A673 (cell line): ENCODE measurements at places on chromosomes 6 and 20. TPM values are rescaled to one million over a fixed set of nuclear protein-coding genes. Genes with fewer than 3 reads are reported as not detected.
A peak's percentile ranks its signal among the peaks of the same experiment; 100 is the strongest.

DNA sequence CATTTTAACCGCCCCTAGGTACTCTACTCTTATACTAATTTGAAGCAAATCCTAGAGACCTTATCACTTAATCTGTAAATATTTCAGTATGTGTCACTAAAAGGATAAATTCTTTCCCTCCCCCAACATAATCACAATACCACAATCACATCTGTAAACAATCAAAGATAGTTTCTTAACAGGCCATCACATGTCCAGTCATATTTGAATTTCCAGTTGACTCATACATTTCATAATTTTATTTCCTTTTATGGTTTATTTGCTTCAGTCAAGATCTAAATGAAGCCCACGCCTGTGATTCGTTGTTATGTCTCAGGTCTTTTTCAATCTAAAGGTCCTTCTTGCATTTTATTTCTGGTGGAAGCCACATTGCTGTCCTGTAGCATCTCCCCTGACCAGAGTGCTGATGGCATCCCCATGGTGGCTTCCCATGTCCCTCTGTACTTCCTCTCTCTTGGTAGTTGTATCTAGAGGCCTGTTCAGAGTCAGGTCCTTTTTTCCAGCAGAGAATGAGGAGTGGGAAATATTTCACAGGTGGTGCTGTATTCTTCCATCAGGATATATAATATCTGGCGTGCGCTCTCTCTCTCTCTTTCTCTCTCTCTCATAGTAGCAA lies 128.6 kb upstream of the SLC22A23 start:
- no peaks in the 10 kb centered on the region for H3K27me3 ChIP-seq
- no peaks in the 10 kb centered on the region for H3K36me3 ChIP-seq
- no peak overlapping the region for H3K27ac ChIP-seq
- no peak for DNase-seq
- no peak overlapping the region for H3K4me3 ChIP-seq

- H3K27ac ChIP-seq: no peak overlapping the region
- H3K4me3 ChIP-seq: no peak overlapping the region
- no peaks in the 10 kb centered on the region for H3K4me1 ChIP-seq
- no peak for DNase-seq
Observed at GRCh38 chr20:49867453-49868215, 47.7 kb downstream of the SPATA2 start.

GRCh38 chr6:164563924-164564323 lies 745.5 kb downstream of the C6orf118 start:
- no peaks in the 10 kb centered on the region for H3K27me3 ChIP-seq
- no peak overlapping the region for H3K27ac ChIP-seq
- no peaks in the 10 kb centered on the region for H3K36me3 ChIP-seq

DNA sequence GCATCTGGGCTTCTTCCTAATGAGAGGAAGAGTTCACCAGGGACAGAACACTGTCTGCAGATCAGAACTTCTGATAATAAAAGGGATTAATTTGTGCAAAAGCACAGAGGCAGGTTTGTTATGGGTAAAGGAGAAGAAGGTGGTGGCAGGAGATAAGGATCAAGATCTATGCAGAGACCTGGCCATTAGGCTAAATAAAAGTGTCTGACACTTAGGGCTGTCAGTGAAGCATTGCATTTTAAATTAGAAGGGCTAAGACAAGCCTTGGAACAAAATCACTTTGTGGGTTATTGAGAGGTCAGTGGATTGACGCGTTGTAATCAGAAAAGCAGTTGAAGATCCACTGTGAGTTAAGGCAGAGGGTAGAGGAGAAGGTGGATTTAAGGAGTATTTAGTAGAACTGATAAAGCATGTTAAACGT lies 76.8 kb downstream of the MAP3K4 start:
- peaks cover 10% of the 10 kb centered on the region for H3K4me1 ChIP-seq
- H3K27ac ChIP-seq: no peak overlapping the region
- DNase-seq: no peak
- H3K4me3 ChIP-seq: no peak overlapping the region
- H3K27me3 ChIP-seq: no peaks in the 10 kb centered on the region

GRCh38 chr6:111531185-111531584 lies 48.2 kb upstream of the REV3L start:
- H3K36me3 ChIP-seq: no peaks in the 10 kb centered on the region
- H3K27ac ChIP-seq: no peak overlapping the region
- no peaks in the 10 kb centered on the region for H3K27me3 ChIP-seq
- peaks cover under 1% of the 10 kb centered on the region for H3K4me1 ChIP-seq
- H3K4me3 ChIP-seq: no peak overlapping the region

GRCh38 chr6:1612299-1612973 lies 2.7 kb downstream of the FOXC1 start:
- H3K4me1 ChIP-seq: peaks cover 18% of the 10 kb centered on the region
- peak overlapping the region; percentile 52 for H3K4me3 ChIP-seq
- H3K36me3 ChIP-seq: no peaks in the 10 kb centered on the region
- no peak overlapping the region for H3K27ac ChIP-seq

DNA sequence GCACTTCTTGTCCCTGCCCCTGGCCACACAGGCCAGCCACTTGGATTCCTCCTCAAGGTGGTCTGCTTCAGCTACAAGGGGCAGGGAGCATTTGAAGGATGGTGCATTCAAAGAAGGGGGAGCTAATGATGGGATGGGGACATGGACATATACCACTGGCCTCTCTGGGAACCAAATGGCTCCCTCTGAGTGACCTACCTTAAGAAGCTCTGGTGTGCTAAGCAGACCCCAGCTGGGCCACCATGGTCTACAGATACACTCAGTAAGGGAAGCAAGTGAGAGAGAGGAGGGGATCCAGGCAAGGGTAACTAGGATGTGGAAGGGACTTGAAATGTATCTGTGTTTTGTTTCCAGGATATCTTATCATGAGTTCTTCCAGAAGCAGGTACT lies 62.4 kb downstream of the TTI1 start:
- H3K36me3 ChIP-seq: no peaks in the 10 kb centered on the region
- no peak overlapping the region for H3K27ac ChIP-seq
- H3K4me1 ChIP-seq: peaks cover 11% of the 10 kb centered on the region

GRCh38 chr6:37354526-37355384 lies 972 bp downstream of the RNF8 start:
- H3K27me3 ChIP-seq: no peaks in the 10 kb centered on the region
- peak; percentile 14 for DNase-seq
- peaks cover 9% of the 10 kb centered on the region for H3K4me1 ChIP-seq
- no peaks in the 10 kb centered on the region for H3K36me3 ChIP-seq
- peak overlapping the region; percentile 81 for H3K27ac ChIP-seq
- H3K4me3 ChIP-seq: peak overlapping the region; percentile 99

DNA sequence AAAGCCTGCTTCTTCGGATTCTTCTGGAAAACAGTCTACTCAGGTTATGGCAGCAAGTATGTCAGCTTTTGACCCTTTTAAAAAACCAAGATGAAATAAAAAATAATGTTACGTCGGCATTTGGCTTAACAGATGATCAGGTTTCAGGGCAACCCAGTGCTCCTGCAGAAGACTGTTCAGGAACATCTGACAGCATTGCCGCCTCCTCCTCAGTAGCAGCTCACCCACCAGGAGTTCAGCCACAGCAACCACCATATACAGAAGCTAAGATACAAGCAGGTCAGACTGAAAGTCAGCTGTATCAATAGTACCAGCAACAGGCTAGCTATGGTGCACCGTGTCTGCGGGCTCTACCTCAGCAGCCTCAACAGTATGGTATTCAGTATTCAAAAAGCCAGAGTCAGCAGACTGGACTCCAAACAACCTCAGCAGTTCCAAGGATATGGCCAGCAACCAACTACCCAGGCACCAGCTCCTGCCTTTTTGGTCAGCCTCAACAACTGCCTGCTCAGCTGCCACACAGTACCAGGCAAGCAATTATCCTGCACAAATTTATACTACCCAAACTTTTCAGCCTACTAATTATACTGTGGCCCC lies 51.9 kb downstream of the BTBD9 start:
- no peaks in the 10 kb centered on the region for H3K4me1 ChIP-seq
- H3K4me3 ChIP-seq: no peak overlapping the region
- H3K27ac ChIP-seq: no peak overlapping the region
- DNase-seq: no peak
- no peaks in the 10 kb centered on the region for H3K36me3 ChIP-seq

DNA sequence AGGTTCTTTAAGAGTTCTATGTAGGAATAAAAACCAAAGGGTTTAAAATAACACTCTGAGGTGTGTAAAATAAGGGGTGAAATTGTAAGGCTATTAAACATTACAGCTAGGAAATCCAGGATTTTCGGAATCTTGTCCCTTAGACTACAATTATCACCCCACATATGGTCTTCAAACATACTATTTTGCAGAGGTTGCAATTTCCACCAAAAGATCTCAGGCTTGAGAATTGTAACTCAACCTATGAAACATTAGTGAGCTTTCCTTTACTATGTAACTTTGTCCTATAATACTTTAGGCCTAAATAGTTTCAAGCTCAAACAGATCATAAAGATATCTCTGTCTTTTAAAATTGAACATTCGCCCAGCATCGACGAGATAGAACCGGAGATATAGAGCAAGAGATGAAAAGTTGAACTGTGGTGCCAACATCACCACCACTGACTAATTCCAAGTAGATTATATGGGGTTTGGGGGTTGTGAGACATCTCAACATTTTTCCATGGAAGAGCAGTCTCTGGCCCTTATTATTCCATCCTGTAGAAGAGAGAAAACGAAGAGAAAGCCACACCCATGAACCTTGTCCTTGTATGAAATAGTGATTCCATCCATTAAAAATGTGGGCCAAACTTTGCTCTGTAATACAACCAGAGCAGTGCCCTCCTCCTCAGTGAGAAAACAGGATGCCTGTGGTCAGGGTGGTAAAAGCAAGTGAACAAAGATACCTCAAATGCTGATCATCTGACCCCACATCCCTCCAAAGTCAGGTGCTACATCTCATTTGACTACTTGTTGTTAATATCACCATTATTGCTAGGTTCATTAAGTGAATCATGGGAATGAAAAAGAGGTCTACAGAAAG lies 284.5 kb upstream of the GJE1 start:
- DNase-seq: no peak
- no peak overlapping the region for H3K27ac ChIP-seq
- H3K4me3 ChIP-seq: no peak overlapping the region
- H3K27me3 ChIP-seq: no peaks in the 10 kb centered on the region
- no peaks in the 10 kb centered on the region for H3K36me3 ChIP-seq

DNA sequence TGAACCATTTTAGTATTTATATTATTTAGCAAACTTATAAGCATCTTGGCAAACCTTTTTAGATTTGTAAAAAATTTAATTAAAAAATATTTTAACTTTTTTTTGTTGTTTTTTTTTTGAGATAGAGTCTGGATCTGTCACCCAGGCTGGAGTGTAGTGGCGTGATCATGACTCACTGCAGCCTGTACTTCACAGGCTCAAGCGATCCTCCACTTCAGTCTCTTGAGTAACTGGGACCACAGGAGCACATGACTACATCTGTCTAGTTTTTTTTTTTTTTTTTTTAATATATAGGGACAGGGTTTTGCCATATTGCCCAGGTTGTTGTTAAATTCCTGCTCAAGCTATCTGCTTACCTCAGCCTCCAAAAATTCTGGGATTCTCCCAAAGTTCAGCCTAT lies 161.1 kb downstream of the EYS start:
- H3K4me3 ChIP-seq: no peak overlapping the region
- no peaks in the 10 kb centered on the region for H3K4me1 ChIP-seq
- no peak overlapping the region for H3K27ac ChIP-seq
- H3K27me3 ChIP-seq: no peaks in the 10 kb centered on the region

DNA sequence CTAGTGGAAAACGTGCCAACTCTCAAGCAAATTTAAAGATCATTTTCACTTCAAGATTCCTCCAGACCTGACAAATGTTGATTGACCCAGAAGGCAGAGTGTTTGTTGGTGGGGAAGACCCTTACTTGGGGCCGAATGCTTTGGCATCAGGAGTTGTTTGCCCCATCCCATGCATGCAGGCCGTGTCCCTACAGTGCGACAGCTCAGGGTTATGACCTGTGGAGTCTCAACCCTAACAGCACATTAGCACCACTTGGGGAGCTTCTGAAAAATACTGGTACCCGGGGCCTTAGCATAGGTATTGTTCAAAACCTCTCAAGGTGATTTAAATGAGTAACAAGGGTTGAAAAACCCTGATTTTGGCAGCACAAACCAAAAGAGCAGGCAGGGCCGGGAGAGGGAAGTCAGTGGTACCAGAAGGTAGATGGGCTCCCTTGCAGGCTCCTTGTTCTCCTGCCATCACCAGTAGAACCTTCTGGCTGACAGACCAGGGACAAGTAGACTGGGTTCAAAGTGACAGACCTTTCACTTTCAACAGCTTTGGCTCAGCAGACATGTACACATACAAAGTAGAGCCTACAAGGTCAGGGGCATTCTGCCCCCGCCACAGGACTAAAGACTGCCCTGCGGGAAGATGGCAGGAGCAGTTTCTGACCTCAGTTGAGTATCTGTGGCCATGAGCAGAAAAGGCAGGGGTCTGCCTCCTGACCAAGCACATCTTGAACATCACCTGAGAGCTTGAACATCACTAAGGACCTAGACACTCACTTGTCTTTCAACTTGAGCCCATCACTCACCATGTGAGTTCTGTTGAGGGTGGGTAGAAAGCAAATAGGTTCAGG lies 39.6 kb downstream of the PLCG1 start:
- H3K4me3 ChIP-seq: no peak overlapping the region
- H3K27ac ChIP-seq: no peak overlapping the region
- peaks cover 44% of the 10 kb centered on the region for H3K36me3 ChIP-seq
- peaks cover 14% of the 10 kb centered on the region for H3K4me1 ChIP-seq
- H3K27me3 ChIP-seq: no peaks in the 10 kb centered on the region

- H3K27ac ChIP-seq: no peak overlapping the region
- H3K4me1 ChIP-seq: no peaks in the 10 kb centered on the region
- H3K36me3 ChIP-seq: no peaks in the 10 kb centered on the region
- no peak overlapping the region for H3K4me3 ChIP-seq
- DNase-seq: peak; percentile 85
Observed at GRCh38 chr20:32091888-32092346, 17.6 kb upstream of the TM9SF4 start.

- H3K27me3 ChIP-seq: no peaks in the 10 kb centered on the region
- no peak overlapping the region for H3K4me3 ChIP-seq
- DNase-seq: no peak
- no peaks in the 10 kb centered on the region for H3K36me3 ChIP-seq
- no peaks in the 10 kb centered on the region for H3K4me1 ChIP-seq
Observed at GRCh38 chr6:115120391-115120790, 777.6 kb upstream of the HS3ST5 start.

- H3K36me3 ChIP-seq: peaks cover 3% of the 10 kb centered on the region
- H3K27me3 ChIP-seq: no peaks in the 10 kb centered on the region
- H3K27ac ChIP-seq: peak overlapping the region; percentile 53
- H3K4me1 ChIP-seq: peaks cover 56% of the 10 kb centered on the region
- peak; percentile 62 for DNase-seq
Observed at GRCh38 chr20:31719644-31720485, 2.8 kb downstream of the BCL2L1 start.

DNA sequence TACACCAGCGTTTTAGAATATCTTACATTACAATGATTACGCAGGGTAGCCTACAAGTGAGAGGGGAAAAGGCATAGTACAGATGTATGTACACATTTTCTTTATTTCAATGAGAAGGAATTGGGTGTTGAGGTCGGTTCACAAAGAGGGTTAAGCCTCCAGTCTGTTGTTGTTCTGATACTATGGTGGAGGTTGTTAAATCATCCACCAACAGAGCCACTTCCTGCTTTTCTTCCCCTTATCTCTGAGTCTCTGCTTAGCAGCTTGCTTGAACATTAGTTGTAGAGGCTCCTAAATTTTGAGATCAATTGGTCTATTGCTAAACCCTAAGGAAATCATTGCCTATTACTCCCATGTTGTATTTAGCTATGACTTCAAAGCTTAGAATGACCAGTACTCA lies 7.3 kb downstream of the RGS17 start:
- DNase-seq: no peak
- H3K27me3 ChIP-seq: peaks cover 55% of the 10 kb centered on the region
- H3K27ac ChIP-seq: no peak overlapping the region
- no peaks in the 10 kb centered on the region for H3K36me3 ChIP-seq
- H3K4me3 ChIP-seq: no peak overlapping the region

The GJA10 gene
- not detected in 2 replicates for total RNA-seq

The ZNF343 gene
- 13.8 and 16.2 TPM in 2 replicates for total RNA-seq

The AKAP7 gene
- 59.5 and 72.4 TPM in 2 replicates for total RNA-seq

The PPIL6 gene
- total RNA-seq: 1.8 and 2.6 TPM in 2 replicates

The TTK gene
- total RNA-seq: 57.4 and 62.5 TPM in 2 replicates

The FIG4 gene
- total RNA-seq: 10.9 and 16.5 TPM in 2 replicates
